ENCODE measurements at places on chromosomes 6 and 20.

DNA sequence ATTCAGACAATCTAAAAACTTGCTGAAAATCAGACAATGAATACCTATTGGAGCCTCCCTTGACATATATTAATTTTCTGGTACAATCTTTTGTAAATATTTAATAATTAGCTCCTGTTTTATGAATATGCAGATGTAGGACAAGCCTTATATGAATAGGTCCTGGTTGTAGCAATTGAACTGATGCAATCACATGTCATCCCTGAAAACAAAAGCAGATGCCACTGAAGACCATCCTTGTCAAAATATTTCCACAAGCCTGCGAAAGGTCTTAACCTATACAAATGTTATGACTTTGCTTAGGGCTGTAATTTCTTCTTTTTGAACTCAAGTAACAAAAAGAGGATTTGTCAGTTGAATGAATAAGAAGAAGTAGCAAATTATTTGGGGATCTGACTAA lies 722.1 kb downstream of the EYS start:
- DNase-seq: no peak

DNA sequence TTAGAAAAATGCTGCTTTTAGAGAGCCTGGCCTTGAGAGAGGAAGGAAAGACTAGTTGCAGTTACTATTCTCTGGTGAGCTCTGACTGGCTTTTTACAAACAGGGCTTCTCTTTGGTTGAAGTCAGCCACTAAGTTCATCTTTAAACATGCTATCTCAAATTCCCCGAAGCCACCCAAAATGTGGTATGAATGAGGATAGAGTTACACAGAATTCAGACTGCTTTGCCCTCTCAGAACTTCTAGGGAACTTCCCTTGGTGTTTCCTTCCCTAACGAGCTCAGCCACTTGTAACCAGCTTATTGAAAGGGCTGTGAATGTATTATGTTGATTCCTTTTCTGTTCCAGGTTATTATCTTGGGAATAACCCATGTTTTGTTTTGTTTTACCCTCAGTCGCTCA lies 73.5 kb downstream of the EFHC1 start:
- no peak for DNase-seq

DNA sequence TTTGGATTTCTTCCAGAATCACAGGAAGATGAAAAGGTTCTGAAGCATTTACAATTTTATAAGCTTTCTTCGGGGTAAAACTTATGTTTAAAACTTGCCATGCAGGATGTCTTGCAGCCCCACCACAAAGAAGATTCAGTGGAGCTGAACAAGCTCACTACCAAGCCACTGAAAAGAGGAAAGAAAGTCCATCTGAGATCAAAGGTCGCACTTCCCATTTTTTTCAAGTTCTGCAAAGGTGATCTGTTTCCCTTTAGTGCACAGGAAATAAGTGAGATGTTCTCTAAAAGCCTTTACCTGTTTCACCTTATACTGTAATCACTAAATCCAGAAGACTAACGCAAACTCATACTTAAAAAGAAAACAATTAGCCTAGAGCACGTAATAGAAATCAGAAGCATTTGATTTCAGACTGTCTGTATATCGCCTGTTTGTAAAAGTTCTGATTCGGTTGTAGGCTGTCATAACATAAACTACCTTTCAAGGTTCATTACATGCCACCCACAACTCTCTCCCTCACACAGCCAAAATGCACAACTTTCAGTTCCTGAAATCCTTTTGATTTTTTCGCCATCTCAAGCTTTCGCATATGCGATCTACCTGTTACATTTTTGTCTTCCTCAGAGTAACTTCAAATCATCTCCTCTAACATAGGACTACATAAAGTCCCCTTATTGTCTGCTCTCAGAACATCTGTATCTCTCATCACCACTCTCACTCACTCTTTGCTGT lies 1.8 kb downstream of the ECHDC1 start:
- no peak for DNase-seq

GRCh38 chr6:15620611-15621010 lies 42.2 kb downstream of the DTNBP1 start:
- DNase-seq: no peak

GRCh38 chr6:80988892-80989291 lies 763.6 kb downstream of the TENT5A start:
- DNase-seq: peak; percentile 29

DNA sequence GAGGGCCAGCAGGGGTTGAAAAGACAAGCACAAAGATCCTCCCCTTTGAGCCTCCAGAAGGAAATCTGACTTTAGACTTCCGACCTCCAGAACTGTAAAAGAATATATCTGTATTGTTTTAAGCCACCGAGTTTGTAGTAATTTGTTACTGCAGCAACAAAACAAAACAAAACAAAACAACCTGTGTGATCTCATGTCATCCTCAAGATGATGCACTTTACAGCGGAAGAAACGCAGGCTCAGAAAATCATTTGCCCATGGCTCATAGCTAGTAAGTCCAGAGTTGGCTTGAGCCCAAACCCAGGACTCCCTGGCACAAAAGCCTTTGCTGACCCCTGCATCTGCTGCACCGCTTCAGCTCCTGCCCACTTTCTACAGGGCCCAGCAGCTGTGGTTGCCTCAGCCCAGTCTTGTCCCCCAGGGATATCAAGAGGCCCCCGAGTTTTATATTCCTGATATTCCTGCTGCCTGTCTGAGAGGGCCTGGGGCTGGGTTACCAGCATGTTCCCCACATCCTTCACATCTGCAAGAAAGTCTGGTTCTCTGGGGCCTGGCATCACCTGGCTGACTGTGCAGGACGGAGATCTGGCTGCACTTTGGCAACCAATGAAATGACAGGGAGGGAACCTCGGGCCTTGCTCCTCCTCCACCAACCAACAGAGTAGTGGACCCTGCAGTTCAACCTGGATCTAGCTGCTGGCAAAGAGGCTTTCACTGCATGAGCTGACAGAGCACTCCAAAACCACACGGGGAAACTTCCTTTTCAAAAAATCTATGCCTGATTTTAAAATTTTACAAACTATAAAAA lies 56.9 kb downstream of the JPH2 start:
- DNase-seq: no peak

GRCh38 chr6:125584468-125584939 lies 164.9 kb upstream of the HEY2 start:
- DNase-seq: no peak

DNA sequence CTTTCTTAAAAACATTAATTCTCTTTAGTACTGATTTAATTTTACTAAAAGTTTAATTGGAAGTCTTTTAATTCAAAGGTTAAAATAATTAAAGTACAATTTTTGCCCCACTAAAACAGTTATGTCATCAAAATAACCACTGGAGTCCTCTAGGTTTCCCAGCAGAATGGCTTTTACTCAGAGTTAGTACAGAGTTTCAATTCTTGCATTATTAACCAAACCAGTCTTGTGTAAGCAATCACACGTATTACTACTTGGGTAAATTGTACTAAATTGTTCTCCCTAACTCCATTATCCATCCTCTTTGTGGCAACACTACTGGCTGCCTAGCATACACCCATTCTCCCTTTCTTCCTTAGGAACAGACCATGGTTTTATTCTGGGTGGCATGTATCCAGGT lies 36.9 kb downstream of the CDK19 start:
- no peak for DNase-seq

DNA sequence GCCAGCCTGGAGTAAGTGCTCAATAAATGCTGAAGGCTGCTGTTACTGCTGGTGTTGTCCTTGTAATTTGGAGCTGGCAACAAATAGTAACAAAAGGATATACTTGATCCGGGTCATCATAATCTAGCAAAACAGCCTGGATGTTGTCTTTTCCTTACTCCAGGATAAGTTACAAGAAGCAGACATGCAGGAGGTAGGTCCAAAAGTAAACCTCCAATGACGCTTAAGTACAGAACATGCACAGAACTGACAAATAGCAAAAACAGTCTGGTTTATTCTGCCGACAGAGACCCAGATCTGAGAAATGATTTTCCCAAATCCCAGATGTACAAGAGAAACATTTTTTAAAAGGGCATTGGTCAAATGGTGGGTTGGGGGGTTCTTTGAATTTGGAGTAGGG lies 93.0 kb upstream of the KCNK16 start:
- DNase-seq: no peak

- DNase-seq: no peak
These were observed 398.4 kb downstream of the TBC1D32 start for GRCh38 chr6:120935908-120936307.

DNA sequence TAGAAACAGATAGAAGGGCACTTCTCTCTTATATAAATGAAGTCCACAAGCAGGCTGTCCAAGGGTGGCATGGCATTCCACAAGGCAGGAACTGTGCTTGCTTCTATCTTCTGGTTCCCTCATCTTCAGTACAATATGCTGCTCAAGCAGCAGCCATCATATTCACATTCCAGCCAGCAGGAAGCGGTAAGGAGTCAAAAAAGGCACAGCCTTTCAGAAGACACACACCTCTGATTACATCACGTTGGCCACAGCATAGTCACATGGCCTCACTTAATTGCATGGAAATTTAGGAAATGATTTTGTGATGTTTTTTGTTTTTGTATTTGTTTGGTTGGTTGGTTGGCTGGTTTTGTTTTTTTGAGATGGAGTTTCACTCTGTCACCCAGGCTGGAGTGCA lies 19.0 kb downstream of the REM1 start:
- no peak for DNase-seq

- peak; percentile 7 for DNase-seq
These were observed 290.4 kb downstream of the GRIK2 start for GRCh38 chr6:101683884-101684283.

DNA sequence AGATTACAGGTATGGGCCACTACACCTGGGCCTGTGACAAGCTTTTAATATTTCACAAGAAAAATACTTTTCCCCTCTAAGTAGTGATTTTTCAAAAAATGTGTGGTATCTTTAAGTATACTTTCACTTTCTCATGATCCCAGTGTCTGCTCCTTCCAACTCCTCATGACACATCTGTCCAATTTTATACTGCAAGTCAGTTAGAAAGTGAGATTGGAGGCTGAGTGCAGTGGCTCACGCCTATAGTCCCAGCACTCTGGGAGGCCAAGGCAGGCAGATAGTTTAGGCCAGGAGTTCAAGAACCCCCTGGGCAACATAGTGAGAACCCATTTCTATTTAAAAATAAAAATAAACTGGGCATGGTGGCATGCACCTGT lies 20.2 kb downstream of the PIM1 start:
- no peak for DNase-seq
